ENCODE measurements at places on chromosomes 5 and 9.
A peak's percentile ranks its signal among the peaks of the same experiment; 100 is the strongest.

- DNase-seq: no peak
Measured at GRCh38 chr5:65032250-65032649, 263.5 kb downstream of the CWC27 start.

DNA sequence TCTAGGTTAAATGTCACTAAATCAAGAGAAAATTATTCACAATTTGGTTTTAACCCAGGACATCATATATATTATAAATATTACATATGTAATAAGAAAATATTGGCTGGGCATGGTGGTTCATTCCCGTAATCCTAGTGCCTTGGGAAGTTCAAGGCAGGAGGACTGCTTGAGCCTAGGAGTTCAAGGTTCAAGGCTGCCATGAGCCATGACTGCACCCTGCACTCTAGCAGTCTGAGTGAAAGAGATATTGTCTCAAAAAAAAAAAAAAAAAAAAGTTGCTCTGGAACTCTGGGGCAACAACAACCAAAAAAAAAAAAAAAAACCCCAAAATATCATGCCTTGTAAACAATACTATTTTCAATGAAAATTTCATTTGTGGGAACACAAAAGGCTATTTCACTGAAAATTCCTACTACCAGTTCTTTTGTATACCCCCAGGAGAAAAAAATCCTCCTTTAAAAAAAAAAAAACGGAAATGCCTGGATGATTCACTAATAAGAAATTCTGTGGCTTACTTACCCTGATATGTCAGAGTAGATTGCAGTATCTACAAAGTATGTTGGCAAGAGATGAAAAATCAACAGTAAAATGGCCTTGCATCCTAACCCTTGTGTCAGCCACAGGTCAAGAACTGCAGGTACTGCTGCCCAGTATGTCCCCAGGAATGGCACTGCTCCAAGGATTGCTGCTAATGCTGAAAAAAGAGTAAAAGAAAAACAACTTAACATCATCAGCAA, 22.6 kb upstream of the CTNNAL1 start:
- no peak for DNase-seq

- DNase-seq: no peak
Measured at GRCh38 chr9:5580650-5581049, 48.3 kb upstream of the RIC1 start.

DNA sequence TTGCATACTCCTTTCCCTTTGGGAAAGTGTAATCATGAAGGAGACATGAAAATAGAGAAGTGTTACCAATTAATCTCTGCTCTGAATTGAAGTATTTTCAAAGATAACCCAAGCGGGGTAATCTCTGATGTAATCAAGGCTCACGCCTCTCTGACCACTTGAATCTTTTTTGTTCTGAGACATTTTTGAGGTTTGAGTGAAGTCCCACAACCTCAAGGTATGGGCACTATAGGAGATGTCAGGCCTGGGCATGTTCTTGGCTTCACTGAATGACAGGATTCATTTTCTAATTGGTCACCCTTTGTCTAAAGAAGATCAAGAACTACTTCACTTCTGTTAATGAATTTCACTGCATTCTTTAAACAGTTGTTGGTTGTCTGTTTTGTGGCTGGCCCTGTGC, 23.7 kb downstream of the ENHO start:
- DNase-seq: no peak

DNA sequence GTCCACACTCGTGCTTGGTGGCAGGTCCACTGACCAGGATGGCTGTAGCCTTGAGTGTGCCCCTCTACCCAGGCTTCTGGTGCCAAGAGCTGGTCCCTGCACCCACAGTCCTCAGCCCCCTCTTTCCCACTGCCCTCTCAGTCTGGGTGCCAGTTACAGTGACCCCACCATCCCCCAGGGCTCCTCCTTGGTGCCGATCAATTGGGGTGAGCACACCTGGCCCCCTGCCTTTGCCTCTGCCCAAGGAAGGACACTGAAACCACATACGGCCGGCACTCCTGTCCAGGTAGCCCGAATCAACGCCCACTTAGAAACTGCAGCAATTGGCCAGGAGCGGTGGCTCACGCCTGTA, 18.5 kb upstream of the QRFP start:
- no peak for DNase-seq

DNA sequence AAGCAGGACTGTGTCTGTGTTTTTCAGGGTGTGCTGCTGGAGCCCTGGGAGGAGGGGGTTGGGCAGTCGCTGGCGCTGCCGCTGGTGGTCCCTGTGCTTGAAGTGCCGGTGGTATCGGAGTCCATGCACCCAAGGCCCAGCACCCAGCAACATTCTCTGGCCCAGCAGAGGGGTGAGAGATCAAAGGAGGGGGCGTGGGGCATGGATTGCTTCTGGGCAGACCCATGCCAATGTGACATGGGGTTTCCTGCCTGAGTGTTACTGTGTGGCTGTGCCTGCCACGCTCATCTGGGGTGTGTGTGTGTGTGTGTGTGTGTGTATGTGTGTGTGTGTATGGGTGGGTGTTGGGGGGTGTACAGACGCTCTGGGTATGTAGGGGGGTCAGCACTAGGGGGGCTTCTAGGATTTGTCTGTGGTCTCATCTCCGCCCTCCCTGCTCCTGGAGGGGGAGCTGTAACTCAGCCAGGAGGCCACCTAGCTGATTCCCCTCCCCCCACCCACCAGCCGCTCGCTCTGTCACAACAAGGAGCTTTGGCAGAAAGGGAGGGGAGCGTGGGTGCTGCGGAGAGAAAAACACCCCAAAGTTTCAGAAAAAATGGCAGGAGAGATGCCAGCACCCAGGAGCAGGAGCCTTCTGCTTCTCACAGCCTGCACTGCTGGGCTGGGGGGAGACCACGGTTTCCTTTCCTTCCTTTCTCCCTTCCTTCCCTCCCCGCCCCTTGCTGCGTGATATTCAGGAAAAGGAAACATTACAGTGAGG, 35.9 kb upstream of the HSPA9 start:
- DNase-seq: no peak

DNA sequence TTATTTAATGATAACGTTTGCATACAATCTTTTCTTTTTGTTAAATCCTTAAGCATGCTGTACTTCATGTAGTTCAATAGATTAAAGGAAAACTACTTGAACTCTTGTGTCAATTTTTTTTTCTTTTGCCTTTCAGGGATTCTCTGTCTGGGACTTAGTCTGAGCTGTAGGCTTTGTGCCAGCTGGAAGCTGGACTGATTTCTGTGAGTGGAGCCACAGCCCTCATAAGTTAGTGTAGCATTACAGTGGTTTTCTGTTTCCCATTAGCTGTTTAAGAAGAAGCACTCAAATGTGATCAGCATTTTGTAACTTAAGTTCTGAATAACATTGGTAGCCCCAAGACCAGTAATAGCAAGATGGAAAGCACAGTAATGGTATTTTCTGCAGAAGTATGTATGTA, 330.6 kb upstream of the MEF2C start:
- DNase-seq: no peak

GRCh38 chr9:5869315-5870019, 21.2 kb upstream of the MLANA start:
- DNase-seq: peak; percentile 16

- DNase-seq: no peak
Measured at GRCh38 chr9:113772121-113772810, 103.8 kb upstream of the ZNF618 start.

GRCh38 chr5:83955916-83956315, 235.3 kb upstream of the HAPLN1 start:
- no peak for DNase-seq

DNA sequence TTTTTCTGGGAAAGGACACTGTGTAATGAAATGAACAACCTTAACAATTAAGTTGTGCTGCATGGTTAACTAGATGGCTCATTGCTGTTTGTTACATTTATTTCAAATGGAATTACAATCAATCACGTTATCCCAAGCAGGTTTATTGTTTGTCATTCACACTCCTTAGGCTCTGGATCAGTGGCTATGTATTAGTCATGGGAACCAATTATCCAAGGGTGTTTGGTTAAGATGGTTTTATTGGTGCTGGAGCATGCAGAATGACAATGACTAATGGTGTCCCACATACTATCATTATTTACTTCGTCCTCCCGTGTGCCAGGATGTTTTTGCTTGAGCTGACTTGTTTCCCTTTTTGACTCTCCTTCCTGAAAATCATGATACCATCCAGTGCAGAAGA, 10.6 kb upstream of the TRPC7 start:
- no peak for DNase-seq

Measured in activated effector memory CD4-positive, alpha-beta T cell treated with Interleukin-2 at 50 U/mL for 16 hours (primary cell).